ENCODE measurements at places on chromosomes 3 and 15.

GRCh38 chr15:64686130-64686735 lies 89.2 kb downstream of the RBPMS2 start:
- DNase-seq: no peak

DNA sequence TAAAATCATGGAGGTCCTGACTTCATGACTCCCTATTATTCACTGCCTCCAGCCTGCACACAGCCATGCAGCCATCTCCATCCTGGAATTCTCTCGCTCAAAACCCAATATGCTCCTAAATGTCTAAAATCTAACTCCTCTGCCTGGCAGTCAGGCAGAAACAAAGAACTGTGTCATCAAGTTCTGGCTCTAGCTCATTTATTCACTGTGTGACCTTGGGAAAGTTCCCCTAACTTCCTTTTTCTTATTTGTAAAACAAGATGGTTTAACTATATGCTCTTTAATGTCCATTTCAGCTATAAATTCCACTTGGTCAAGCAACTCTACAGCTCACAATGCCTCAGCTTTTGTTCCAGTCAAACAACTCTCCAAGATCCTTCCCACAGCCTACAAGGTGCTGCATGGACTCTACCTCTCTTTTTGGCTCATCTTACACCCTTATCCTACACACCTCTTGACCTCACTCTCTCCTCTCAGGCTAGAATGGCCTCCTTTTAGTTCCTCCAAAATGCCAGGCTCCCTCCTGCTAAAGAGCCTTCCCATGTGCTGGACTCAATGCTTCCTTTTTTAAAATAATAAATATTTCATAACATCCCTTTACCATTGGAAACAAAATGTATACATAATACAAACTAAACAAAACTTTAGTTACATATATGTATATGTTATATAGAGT lies 16.4 kb downstream of the PIK3CB start:
- no peak for DNase-seq

- DNase-seq: no peak
Observed at GRCh38 chr3:34851137-34851536, 788.2 kb upstream of the ARPP21 start.

- DNase-seq: no peak
Observed at GRCh38 chr15:84785053-84785452, 32.1 kb upstream of the ALPK3 start.

GRCh38 chr15:44029003-44029402 lies 166.1 kb downstream of the FRMD5 start:
- DNase-seq: no peak

DNA sequence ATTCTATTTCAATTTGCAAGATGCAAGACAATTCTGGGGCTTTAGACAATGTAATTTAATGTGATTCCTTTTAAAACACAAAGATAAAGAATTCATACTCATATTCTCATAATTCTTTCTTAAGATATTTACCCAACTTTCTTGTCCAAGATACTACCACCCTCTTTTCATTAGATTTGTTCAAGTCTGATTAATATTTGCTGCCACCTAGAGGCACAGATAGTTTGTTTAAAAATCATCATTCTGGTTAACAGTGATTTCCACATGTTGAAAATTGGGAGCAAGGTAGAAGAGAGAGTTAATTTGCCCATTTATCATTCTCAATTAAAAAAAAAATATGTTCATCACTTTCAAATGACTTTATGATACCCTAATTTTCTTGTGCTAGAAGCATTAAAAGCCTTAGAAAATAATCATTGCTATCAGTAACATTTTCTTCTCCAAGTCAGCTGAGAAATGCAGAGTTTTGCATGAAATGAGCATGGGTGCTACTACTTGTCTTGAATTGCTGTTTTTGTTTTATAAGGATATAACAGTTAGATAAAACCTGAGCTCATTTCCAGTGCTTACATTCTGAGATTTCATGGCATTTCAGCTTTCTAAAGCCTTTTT lies 11.6 kb downstream of the TAMM41 start:
- no peak for DNase-seq

GRCh38 chr3:179035232-179035631 lies 36.4 kb downstream of the ZMAT3 start:
- no peak for DNase-seq

DNA sequence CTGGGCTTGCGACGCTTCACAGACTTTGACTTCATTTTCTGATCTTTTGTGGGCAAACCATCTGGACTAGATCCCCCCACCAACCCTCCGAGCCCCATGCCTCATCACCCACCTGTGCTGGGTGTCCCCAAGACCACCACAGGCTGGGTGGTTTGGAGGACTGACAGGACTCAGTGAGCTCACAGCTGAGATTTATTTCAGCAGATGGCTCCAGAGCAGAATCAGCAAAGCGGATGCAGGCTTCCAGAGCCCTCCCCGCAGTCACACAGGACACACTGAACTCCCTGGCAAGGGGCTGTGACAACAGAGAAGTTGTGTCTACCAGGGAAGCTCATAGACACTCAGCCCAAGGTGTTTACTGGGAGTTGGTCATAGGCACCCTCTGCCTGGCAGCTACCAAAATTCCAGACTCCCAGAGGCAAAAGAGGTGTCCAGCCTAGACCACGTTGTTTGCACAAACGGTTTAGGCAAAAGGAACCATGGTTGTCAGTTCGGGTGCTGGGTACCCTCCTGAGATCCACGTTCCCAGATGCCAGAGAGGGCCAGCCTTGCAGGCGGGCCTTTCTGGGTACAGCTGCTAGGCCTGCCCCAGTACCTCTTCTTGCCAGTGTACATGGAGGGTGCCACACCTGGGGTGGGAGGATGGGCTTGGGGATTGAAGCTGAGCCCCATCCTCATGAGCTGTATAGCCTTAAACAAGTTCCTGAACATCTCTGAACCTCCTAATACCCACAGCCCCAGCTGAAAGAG lies 170.3 kb downstream of the NSMCE3 start:
- no peak for DNase-seq

GRCh38 chr3:145272684-145273083 lies 888.3 kb downstream of the PLOD2 start:
- DNase-seq: no peak
